ENCODE measurements at places on chromosomes 2 and 18.

- DNase-seq, result no peak
Observed at GRCh38 chr2:103235283-103235682, 473.5 kb downstream of the TMEM182 start.

GRCh38 chr2:153967248-153967973 is 95.7 kb downstream of the GALNT13 start:
- no peak for DNase-seq

- peak; percentile 60 for DNase-seq
Observed at GRCh38 chr2:10331027-10331701, 28.5 kb downstream of the HPCAL1 start.

DNA sequence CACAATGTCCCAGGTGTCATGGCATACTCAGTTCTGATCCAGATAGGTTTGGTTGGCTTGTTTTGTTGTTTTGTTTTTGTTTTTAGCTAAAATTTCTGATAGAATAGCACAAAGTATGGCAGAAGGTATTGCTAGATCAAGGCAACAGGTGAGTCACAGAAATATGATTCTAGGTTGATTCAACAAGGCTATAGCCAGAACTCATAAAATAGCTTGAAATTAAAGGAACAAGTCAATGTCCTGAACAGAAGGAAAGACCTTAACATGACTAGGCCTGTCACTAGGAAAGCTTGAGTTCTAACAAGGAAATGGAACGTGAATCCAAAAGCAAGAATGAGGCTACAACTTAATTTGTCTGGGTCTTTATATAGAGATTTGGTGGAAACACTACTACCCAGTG is 157.1 kb downstream of the GALNT3 start:
- DNase-seq, result no peak
